Effector memory CD4-positive, alpha-beta T cell (primary cell): ENCODE measurements at places on chromosomes 16 and 17.

DNA sequence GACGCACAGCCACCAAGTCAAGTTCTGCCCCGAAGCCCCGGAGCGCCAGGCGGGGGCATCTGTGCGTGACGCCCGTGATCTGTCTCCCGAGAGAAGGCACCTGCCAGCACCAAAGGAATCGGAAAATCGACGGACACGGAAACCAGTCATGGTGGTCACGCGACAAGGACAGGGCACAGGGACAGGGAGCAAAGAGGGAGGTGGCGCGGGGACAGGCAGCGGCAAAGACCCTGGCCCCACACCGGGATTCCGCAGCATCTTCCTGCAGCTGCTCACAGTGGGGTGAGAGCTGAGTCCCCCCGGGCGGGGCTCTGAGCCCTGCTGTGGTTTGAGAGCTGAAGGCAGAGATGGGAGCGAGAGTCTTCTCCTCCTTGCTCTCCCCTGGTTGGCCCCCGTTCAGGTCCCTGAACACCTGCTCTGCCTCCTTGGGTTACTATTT lies 56.4 kb downstream of the ABR start:
- DNase-seq, result no peak

DNA sequence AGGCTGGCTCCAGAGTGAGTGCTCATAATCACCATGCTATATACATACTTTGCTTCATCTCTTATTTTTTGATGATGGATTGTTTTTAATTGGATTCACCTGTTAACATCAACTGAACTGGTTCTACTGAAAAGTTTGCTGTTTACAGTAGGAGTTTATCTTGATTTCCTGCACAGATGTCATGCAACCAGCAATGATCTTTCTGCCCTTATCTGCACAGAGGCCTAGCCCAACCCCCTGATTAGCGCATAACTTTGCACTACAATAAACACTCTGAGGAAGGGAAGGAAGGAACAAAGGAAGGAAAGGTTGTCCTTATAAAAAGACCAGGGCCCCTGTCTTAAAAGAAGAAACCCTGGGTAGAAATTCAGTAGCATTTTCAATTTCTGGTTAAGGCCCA lies 152.9 kb downstream of the RGS9 start:
- DNase-seq, result no peak

GRCh38 chr17:46851029-46851741 lies at the start of gene WNT9B:
WNT9B (plus strand) TSS chr17:46851583; CDS start chr17:46851639, 56 bp downstream.
- no peak for DNase-seq

DNA sequence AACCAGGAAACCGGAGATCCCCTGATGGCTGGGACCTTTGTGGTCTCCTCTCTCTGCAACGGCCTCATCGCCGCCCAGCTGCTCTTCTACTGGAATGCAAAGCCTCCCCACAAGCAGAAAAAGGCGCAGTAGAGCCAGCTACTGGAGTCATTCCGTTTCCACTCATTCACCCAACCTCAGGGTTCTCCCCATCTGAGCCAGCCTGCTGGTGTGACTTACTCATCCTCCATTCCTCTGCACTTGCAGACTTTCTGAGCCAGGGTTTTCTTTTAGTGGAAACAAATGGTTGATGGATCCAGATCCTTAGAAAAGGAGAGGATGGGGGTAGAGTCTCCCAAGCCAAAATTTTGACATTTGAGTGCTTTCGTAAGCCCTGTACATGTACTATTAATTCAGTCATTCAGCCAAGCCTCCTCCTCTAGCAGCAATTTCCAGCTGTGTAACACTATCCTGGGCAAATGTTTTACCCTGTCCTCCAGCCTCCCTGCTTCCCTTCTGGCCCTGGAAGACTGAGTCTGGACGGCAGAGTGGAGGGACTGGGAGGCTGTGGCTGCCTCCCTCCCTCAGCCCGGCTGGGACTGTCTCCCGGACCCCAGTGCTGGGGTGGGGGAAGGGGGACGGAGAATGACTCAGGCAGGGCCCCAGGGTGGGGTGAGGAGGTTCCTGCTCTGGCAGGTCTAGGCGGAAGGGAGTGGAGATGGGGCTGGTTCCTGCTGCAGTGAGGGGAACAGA lies 2.3 kb downstream of the SOX15 start:
- no peak for DNase-seq

GRCh38 chr16:78596996-78597422 lies 497.6 kb downstream of the WWOX start:
- no peak for DNase-seq

DNA sequence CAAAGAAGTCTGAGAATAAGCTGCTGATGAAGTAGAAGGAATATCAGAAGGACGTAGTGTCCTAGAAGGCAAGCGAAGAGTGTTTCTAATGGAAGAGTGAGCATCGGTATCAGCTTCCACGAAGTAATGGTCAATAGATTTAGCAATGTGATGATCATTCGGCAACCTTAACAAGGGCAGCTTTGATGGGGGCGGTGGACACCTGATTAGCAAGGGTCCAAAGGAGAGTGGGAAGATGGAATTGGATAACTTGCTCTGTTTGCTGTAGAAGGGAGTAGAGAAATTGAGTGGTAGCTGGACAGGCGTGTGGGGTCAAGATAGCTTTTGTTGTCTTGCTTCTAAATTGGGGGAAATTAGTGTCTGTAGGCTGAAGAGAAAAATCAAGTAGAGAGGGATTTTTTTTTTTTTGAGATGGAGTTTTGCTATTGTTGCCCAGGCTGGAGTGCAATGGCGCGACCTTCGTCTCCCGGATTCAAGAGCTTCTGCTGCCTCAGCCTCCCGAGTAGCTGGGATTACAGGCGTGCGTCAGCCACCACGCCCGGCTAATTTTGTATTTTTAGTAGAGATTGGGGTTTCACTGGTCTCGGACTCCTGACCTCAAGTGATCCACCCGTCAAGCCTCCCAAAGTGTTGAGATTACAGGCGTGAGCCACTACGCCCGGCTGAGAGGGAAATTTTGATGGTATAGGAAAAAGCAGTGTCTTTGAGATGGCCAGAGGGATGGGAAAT lies 13.9 kb upstream of the HES7 start:
- no peak for DNase-seq

DNA sequence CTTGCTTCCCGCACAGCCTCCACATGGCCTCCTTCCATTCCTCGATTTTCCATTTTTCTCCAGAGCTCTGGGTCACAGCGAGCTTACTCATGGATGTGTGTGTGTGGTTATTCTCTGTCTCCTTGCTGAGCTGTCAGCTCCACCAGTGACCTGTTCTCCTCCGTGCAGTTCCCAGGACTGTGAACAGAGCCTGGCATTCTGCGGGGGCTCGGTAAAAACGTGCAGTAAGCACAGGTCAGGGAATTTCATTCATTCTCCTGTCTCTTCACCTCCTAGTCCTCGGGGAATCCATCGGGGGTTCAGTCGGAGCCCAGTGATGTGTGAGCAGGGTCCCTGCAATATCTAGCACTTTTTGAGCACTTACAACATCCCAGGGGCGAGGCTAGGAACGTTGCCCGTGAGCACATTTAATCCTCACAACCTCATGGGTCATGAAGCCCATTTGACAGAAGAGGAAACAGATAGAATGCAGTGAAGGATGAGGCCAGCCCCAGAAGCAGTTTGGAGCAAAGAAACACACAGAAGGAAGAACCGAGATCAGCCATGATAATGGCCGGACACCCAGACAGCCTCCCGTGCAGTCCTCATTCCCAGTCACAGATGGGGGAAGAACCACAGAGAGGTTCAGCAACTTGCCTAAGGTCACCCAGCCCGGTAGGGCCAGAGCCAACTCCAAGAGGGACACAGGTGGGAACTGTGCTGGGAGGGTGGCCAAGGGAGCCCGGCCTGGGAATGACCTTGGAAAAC lies 183.2 kb upstream of the GSE1 start:
- no peak for DNase-seq
